Calu3 (cell line): ENCODE measurements at places on chromosomes 16 and 17. TPM values are rescaled to one million over a fixed set of nuclear protein-coding genes. Genes with fewer than 3 reads are reported as not detected.

HBA2 gene
- not detected in 2 replicates for total RNA-seq

HASPIN gene
- 11.8 and 13.4 TPM in 2 replicates for total RNA-seq

ABCA10 gene
- 0.17 and 0.28 TPM in 2 replicates for total RNA-seq

IGF2BP1 gene
- 14.4 and 17.6 TPM in 2 replicates for total RNA-seq

MGAT5B gene
- total RNA-seq = 1.0 and 1.8 TPM in 2 replicates

LRRC36 gene
- 7.1 and 9.2 TPM in 2 replicates for total RNA-seq

TMC6 gene
- 116 and 133 TPM in 2 replicates for total RNA-seq

MAFG gene
- 36.1 and 37.9 TPM in 2 replicates for total RNA-seq

SBK1 gene
- total RNA-seq = 4.4 and 4.9 TPM in 2 replicates

GRCh38 chr17:31274252-31274651, 22.8 kb downstream of the OMG start:
- DNase-seq = no peak

GRCh38 chr17:2459917-2460271, 51.8 kb downstream of the METTL16 start:
- DNase-seq = no peak

GRCh38 chr16:57814896-57815295, 12.6 kb upstream of the KIFC3 start:
- DNase-seq = no peak

GRCh38 chr17:65261682-65262636, 124.8 kb downstream of the RGS9 start:
- DNase-seq = no peak

GRCh38 chr17:7644775-7645174, 6.0 kb upstream of the ATP1B2 start:
- no peak for DNase-seq

GRCh38 chr17:82882715-82883418, 43.0 kb upstream of the ZNF750 start:
- DNase-seq = no peak

DNA sequence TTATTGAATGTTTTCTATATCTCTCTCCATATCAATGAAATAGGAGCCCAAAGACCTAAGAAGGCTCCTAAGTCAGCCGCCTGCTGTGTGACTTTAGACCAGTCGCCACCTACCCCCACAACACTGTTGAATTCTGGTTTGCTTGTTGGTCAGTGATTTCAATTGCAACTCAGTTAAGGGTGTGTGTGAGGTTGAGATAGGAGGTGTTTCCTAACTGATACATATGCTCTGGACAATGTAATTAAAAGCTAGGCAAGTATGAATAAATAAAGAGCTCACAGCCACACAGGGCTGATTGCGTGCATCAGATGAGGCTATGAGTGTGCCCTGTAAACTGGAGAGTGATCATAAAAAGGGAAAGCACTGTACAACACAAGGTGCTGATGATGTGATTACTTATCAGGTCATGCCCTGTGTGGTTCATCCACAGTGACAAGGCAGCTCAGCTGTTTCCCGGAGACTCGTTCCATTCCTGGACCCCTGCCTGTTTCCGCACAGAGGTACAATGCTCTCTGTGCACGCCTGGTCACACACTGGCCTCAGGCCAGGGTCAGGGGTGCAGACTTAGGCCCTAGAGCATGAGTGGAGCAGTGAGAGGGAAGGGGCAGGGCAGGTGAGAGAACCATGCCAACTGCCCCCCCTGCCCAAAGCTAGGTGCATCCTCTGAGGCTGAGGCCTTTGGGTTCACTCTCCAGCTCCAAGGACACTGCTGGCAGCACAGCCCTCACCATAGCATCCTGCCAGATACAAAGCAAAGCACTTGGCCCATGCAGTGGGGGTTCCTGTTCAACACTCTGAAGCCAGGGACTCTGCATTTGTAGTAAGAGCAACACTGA, 3.3 kb upstream of the KRT35 start:
- no peak for DNase-seq

DNA sequence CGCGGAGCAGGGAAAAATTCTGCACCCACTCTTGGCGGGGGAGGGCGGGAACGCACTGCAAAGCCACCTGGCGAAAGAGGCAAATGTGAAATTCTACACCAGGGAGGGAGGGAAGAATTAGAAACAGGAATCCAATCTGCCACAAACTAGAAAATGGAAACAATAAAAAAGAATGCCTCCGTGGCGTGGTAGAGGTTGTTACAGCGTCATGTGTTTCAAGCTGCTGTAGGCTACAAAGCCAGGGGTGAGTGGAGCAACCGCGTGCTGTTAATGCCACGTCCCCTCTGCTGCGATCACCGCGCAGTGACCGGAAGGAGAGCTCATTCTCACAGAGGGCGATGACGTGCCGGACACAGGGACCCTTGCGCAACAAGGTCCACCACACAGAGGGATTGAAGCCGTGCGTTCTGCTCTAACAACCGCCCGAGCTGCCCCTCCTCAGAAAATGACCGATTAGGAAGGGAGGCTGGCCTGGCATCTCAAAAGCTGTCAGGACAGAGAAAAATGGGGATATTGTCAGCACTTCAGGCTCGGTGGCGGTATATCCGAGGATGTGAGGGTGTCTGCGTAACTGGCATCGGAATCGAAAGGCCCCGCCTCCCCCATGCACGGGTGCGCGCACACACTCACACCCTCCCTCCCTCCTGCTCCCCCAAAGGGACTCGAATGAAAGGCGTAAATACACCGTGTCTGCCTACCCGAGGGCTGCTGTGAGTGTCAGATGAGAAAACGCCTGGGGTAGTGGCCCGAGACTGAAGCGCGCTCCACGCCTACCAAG, 70.8 kb upstream of the TNRC6C start:
- DNase-seq = peak; percentile 47

DNA sequence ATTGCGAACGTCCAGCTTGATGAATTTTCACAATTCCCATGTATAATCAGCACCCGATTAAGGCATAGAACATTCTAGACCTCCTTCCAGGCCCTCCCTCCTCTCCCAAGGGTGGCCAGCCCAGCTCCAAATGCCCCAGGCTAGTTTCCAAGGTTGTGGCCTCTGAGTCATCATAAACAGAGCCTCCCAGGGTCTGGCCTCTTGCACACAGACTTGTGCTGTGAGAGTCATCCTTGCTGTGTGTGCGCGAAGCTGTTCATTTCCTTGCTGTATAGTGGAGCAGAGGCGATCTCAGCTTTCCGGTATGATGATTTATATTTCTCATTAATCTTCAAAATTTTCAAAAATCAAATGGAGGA, 20.5 kb upstream of the JPH3 start:
- peak; percentile 81 for DNase-seq

DNA sequence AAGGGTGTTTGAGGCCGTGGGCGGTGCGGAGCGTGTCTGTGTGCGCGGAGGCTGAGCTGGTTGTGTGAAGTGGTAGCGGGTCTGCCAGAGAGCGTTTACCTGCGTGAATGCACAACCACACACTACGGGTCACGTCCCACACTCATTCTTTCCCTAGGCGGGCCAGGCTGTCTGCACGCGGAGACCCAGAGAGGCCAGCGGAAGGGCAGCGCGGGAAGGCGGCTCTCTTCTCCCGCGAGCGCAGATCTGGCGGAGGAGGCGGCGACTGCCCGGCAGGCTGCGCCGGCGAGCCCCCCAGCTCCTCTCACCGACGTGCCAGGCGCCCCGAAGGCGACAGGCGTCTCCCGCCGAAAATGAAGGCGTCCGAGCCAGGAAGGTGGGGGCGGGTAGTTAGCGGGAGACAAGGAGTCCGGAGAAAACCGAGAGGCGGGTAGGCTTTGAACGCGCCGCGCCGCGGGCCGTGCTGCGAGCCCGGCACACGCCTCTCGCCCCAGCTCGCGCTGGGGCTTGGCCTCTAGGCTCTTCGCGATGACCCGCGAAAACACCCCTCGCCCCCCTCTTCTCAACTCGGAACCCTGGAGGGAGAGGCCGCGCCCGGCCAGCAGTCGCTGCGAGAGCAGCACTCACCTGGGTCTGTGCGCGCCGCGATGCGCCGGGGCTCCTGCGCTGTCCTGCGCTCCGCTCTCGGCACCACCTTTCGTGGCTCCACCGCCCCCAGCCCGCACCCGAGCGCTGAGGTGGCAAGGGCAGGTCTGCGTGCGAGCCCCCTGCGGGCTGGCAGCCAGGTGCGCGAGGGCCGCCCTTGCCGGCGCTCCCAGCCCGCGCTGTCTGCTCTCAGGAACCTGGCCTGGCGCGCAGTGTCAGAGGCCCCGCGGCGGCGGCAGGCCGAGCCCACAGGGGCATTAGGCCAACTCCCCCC, 2.0 kb upstream of the FOXF1 start:
- no peak for DNase-seq

DNA sequence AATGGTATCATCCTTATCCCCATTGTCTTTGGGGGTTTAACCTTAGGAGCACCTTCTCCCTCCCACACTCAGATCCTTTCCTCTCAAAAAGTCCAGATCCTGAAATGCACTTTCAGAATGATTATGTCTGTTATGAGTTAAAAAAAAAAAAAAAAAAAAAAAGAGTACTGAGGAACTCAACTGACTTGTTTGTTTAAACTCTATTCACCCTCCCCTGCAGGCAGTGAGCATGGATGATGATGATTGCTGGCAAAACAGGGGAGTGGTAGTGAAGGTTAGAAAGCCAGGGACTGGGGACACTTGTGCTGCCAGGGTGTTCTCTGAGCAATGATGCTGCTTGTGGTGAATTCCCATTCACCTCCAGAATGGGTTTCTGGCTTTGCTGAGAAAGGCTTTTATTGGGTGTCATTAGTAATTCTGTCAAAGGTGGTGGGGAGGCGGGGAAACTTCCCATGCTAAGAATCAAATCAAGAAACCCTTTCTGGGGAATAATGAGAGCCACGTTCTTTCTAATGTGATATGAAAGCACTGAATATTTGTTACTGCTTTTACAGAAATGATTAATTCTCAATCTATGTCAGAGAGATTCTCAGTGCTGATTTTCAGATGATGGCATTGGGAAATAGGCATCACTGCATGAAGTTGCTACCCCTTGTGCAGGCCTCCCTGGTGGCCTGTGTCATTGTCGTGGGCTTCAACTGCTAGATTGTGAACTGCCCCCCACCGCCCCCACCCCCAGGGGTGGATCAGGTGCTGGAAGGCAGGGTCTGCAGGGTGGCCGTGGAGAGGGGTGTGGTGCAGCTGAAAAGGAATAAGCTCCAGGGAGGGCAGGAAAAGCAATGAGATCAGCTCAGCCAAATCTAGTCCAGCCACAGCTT, 14.1 kb downstream of the CCL4 start:
- DNase-seq = no peak

DNA sequence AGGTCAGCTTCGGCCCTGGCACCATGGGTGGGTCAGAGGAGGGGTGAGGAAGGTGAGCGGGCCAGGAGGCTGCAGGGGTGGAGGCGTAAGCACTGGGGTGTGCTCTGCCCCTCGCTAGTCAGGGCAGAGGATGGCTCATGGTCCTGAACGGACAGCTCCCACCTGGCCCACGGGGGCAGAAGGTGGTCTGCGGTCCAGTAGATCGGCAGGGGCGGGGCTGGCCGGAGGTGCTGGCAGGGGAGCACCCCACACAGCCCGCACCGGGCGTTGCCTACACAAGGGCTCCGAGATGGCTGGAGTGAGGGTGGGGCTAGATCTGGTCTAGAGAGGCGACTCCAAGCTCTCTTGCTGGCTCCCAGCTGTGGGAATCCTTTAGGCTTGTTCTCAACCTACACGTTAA, 8.2 kb downstream of the NPTX1 start:
- DNase-seq = no peak

DNA sequence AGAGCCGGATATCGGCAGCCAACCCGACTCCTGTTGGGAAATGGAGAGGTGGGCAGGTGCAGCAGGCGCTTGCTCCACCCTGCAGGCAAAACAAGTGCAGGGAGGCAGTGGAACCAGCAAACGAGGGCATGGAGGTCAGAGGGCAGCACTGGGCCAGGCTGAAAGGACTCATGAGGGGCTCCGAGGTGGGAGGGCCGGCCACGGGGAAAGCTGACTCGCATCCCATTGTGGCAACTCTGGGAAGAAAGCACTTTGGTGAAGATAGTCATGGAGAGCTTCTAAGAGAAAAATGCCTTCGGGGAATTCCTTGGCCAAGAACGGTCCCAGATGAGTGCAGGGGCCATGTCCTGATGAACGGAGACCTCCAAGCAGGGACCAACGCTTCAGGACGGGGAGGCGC, 4.4 kb downstream of the CYBC1 start:
- DNase-seq = no peak

DNA sequence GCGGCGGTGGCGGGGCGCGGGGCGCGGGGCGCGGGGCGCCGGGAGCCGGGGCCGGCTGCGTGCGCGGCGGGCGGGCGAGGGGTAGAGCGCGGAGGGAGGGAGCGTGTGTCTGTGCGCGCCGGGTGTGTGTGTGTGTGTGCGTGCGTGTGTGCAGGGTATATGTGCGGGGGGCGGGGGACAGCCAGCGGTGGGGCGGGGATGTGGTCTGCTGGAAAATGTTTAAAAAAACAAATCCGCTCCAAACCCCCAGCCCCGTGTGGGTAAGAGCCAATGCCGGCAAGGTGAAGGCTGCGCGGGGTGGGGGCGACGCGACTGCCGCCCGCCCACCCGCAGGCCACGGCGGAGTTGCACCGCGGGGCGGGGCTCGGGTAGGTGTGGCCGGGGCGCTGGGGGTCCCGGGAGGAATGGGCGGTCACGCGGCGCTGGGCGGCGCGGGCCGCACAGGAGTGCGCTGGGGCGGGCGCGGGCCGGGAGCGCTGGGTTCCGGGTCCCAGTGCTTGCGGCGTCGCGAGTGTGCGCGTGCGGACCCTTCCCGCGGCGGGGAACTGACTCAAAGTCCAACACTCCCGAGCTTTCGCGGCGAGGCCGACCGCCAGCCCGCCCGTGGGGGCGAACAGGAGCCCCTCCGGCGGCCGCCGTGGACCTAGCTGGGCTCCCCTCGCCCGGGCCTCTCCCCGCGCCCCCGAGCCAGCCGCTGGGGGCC, at the start of gene CYGB:
CYGB (minus strand) TSS at position 132 of the 703 bp plus-strand sequence. CDS start 167 bp downstream, outside the sequence.
- DNase-seq = no peak

- no peak for DNase-seq
These were observed 17.0 kb upstream of the MEAK7 start for GRCh38 chr16:84521497-84521770.
